GM03348 (cell line): ENCODE measurements at places on chromosomes 2 and 18.

DNA sequence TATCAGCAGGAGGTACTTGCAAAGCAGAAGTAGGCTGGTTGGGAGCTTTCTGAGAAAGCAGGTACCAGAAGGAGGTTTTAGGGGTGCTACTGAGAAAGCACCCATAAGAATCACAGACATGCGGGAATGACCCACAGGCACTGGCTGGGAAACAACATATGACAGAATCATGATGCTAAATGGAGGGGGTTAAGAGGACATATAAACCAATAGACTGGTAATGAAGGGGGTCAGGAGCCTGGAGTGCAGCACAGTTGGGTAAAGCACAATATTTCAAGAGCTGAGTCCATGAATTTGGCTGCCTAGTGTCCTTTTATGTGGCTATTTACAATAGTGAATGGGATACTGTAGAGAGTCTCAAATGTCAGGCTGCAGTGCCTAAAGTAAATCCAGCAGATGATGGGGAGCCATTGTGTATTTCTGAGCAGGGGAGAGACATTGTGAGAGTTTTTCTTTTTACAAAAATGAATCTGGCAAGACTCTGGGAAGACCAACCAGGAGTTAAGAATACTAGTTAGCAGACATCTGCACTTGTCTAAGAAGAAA, 27.6 kb upstream of the GMCL1 start:
- no peak for DNase-seq

- DNase-seq: no peak
Measured at GRCh38 chr18:26421931-26422330, 126.4 kb downstream of the KCTD1 start.

GRCh38 chr18:55421615-55422419, 166.2 kb downstream of the TCF4 start:
- peak; percentile 29 for DNase-seq

DNA sequence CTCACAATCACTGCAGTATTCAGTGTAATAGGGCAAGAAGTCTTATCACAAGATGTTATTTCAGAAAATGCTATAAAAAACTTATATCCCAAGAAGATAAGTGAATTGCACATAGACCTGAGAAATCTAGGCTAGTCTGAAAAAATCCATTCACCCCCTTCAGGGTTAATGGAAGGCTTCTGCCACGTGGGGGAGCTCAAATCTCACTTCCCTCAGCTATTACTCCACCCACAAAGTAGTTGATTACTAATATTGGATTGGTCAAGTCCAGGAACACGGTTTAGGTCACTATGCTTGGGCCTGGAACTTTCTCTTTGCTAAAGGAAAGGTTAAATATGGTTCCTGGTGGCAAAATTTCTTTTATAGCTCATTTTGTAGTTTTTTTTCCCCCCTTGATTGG, 51.2 kb upstream of the ADAM23 start:
- DNase-seq: peak; percentile 60

- no peak for DNase-seq
Measured at GRCh38 chr2:175169191-175169590, 1.2 kb upstream of the ATF2 start.

DNA sequence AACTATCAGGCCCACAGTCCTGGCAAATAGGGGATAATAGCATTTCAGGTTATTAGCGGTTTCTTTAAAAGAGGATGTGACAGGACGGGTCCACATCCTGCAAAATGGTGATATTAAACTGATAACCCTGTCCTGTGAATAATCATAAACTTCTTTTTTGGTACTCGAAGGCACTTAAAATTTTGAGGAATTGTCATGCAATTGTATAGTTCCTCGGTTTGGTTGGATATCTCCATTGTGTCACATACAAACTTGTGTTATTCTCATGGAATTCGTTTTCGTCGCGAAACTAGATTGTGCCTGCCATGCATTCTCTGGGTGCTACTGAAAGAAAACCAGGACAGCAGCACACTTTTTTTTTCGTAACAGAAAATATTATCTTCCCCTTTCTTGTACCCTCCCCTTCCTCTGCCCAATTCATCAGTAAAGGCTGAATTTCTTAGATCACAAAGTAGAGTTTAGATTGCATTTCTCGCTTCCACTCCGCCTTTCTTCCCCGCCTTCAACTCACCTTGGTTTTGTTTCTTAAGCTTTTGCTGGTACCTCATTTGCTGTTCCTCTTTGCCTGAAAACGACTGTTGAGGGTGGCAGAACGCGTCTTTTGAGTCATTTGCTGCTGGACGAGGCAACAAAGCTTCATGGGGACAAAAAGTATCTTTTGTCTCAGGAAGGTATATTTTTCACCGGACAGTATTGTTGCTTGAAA, 1.3 kb downstream of the CERS6 start:
- DNase-seq: no peak

DNA sequence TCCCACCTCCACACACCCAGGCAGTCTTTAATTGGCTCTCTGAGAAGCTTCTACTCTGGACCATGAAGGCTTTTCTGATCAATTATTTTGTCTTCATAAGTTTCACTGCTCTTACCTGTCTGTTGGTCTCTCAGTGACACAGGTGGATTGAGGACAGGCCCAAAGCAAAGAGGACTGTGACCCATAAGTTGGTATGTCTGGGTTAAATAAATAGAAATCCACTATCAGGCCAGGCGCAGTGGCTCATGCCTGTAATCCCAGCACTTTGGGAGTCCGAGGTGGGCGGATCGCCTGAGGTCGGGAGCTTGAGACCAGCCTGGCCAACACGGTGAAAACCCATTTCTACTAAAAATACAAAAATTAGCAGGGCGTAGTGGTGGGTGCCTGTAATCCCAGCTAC, 2.7 kb upstream of the SLC16A14 start:
- DNase-seq: no peak

DNA sequence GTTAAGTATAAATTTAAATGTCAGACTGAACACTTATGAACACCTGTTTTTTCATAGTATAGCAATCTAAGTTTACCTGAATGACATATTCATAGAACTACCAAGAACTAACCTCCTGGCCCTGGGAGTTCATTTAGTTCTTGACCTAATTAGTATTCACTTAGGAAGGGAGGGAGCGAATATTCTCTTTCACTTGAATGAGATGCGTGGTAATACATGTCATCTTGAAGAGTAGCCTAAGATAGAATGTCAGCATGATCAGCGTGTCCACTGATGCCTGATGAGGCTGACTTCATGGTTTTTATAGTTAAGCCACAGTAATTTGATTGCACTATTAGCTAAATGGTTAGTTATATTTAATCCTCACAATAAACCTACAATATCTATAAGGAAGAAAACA, 13.3 kb downstream of the NDUFAF7 start:
- no peak for DNase-seq

DNA sequence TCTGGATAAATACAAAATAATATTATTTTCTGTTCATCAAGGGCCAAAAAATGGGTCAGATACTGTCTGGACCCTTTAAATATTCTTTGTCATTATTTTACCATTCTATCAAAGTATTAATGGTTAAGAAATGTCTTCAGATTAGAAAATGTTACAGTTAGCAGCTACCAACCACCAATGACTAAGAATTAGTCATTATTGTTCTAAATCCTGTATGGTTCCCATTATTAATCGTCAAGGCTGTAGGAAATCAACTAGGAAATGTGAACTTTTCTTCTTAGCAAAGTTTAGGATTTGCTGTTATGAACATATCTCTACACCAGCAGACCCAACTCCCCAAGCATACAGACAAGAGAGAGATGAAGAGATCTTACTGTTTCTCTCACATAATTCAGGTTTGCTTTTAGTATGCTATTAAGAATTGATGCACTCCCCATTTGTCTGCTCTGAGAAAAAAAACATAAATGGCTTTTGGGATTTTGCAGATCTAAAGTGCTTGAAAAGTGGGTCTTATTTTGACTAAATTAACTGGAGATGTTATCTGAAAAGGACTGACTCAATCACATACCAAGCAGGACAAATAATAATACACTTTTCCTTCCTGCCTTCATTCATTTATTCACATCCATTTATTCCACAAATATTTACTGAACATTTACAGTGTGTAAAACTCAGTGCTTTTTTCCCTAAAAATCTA, 147.7 kb downstream of the PPP1R1C start:
- peak; percentile 29 for DNase-seq
